Activated naive CD4-positive, alpha-beta T cell treated with anti-CD3 and anti-CD28 coated beads, Interleukin-2, amount 10 ng/mL, durations not matched to agents 7 days and 5 days (primary cell): ENCODE measurements at places on chromosomes 6 and 20.

DNA sequence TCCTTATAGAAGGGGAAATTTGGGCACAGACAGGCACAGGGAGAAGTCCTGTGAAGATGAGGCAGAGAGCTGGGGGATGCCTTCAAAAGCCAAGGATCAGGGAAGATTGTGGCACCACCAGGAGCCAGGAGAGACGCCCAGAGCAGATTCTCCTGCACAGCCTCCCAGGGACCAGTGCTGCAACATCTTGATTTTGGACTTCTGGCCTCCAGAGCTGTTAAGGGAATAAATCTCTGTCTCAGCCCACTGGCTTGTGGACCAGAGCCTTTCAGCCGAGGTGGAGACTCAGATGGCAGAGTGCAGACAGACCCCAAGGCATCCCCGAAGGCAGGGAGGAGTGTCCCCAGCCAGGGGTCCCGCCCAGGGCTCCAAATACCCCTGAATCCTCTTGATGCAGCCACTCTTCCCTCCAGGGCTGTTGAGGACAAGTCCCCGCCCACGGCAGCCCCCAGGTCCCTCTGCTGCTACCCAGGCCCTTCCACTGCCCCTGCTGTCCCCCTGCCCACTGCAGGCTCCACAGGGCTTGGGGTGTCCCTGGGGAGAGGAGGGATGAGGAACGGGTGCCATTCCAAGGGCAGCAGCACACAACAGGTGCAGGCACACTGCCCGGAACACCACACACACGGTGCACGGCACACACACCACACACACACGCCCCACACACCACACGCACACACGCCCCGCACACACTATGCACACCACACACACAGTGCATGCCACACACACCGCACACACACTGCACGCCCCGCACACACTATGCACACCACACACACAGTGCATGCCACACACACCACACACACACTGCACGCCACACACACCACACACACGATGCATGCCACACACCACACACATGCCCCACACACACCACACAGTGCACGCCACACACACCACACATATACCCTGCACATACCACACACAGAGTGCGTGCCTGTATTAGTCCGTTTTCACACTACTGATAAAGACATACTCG, 311.4 kb downstream of the TAF4 start:
- no peak for DNase-seq

GRCh38 chr6:6409397-6410030, 89.1 kb upstream of the F13A1 start:
- no peak for DNase-seq

- no peak for DNase-seq
Measured at GRCh38 chr6:54515013-54515412, 206.8 kb downstream of the TINAG start.

DNA sequence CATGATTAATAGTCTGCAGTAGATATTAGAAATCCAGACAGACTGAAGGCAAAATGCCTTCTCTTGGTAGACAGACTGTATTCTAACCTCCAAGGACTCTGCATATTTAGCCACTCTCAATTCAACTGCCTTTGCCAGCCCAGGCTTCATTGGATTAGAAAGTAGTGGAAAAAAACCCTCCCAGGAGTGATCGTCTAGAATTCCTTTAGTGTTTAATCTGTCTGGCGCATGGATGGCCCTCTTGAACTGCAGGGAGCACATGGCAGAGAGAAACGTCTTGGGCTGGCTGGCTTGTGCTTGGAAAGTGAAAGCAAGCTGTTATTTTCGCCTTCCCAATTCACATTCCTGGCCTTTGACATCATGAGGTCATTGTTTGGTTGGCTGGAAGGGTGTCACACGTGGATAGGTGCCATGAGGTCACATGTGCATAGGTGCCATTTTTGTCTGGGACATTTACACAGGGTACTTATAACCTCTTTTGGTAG, 30.9 kb upstream of the NEDD9 start:
- DNase-seq: no peak

- no peak for DNase-seq
Measured at GRCh38 chr6:37125774-37126492, 44.0 kb upstream of the PIM1 start.

- DNase-seq: no peak
Measured at GRCh38 chr6:113558966-113559365, 298.2 kb upstream of the MARCKS start.

DNA sequence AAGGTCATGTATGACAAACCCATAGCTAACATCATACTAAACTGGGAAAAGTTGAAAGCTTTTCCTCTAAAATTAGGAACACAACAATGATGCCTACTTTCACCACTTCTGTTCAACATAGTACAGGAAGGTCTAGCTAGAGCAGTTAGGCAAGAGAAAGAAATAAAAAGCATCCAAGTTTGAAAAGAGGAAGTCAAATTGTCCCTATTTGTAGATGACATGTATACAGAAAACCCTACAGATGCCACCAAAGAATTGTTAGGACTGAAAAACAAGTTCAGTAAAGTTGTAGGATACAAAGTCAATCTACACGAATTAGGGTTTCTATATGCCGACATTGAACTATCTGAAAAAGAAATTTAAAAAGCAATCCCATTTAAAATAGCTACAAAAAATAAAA, 89.4 kb upstream of the GLP1R start:
- DNase-seq: no peak

DNA sequence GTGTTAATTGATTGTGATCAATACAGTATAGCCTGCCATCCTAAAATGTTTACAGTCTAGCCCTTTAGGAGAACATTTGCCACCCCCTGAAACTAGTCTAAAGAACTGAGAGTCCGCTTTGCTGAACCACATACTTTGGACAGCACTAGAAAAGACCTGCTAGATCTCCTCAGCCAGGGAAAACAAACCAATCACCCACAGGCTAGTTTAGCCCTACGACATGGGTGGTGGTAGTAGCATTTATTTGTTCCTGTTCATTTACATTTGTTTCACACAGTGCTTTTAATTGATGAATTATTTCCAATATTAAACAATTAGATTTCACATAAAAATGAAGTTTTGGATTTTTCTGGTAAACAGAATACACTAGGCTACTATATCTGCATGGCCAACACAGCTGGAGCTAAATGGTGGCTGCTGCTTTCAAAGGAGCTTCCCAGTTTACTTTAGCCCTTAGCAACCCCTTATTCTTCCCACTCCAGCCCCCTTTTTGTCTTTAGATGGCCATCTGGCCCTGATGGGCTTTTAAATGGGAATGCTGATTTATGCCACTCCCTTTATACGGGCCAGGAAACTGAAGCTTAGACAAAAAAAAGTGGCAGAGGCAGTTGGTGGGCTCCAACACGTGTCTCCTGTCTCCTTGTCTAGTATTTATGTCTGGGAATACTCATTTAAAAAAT, 72.4 kb downstream of the ADGRG6 start:
- no peak for DNase-seq

DNA sequence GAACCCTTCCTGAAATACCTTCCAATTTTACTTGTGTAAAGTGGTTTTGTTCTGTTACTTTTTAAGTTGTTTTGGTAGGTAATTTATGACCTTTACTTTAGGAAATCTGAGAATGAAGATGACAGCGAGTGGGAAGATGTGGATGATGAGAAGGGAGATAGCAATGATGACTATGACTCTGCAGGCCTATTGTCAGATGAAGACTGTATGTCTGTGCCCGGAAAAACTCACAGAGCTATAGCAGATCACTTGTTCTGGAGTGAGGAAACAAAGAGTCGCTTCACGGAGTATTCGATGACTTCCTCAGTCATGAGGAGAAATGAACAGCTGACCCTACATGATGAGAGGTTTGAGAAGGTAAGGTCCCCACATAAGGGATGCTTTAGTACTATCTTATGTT, 6.6 kb upstream of the ZC2HC1B start:
- DNase-seq: no peak

GRCh38 chr20:3654326-3655130, 8.7 kb downstream of the GFRA4 start:
- no peak for DNase-seq

DNA sequence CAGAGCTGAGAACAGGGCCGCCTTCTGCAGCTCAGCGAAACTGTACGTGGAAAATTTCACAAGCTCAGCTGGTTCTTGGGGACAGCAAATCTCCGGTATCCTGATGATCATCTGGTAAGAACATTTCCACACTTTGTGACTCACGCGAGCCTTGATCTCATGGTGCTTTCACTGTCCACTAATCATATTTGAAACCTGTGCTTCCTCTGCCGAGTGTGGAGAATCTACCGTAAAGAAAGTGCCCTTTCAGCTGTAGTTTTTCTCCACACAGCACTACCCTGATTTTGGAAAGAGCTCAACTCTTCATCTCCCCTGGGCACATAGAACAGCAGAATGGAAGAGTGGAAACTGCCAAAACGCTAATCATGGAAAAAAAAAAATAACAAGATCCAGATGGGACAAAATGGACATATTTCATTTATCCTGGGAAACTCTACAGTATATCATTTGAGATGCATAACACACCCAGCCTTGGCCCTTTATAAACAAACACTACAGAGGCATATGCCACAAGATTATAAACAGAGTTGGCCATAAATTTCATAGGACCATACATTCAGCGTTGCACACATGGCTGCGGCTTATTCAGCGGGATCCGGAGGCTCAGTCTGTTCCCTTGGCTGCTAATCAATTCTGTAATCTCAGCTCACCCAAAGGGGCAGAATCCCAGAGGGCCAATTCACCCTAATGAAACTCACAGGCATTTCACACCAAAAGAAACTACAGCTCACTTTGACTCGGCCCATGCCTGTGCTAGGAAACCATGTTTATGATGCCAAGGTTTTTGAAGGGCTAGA, 434.5 kb downstream of the HDGFL1 start:
- DNase-seq: no peak

- DNase-seq: no peak
Measured at GRCh38 chr20:33602826-33603590, 59.1 kb upstream of the C20orf144 start.
